T-helper 17 cell (primary cell): ENCODE measurements at places on chromosomes 4 and X. TPM values are rescaled to one million over a fixed set of nuclear protein-coding genes. Genes with fewer than 3 reads are reported as not detected.

GPR119 gene
- not detected for total RNA-seq

TEX13C gene
- total RNA-seq = not detected

- H3K36me3 ChIP-seq = peaks cover 7% of the 10 kb centered on the region
- H3K4me3 ChIP-seq = peak within 1 kb of the TSS; percentile 94
- H3K27ac ChIP-seq = peak within 1 kb of the TSS; percentile 4
Measured at GRCh38 chr4:100189820-100190642, at the start of gene DDIT4L. TSS of gene DDIT4L (minus strand) at chr4:100190468. CDS start at chr4:100189983, 485 bp downstream.

DSPP gene
- not detected for total RNA-seq

- no peak overlapping the region for H3K4me3 ChIP-seq
- no peak for DNase-seq
- no peaks in the 10 kb centered on the region for H3K27me3 ChIP-seq
- peaks cover 6% of the 10 kb centered on the region for H3K4me1 ChIP-seq
Measured at GRCh38 chr4:83180431-83180968, 66.0 kb upstream of the PLAC8 start.

- H3K36me3 ChIP-seq = no peaks in the 10 kb centered on the region
- peaks cover 5% of the 10 kb centered on the region for H3K27me3 ChIP-seq
- H3K4me3 ChIP-seq = no peak overlapping the region
- H3K4me1 ChIP-seq = no peaks in the 10 kb centered on the region
- H3K27ac ChIP-seq = no peak overlapping the region
Measured at GRCh38 chrX:51026862-51027261, 116.3 kb downstream of the BMP15 start.

- DNase-seq = no peak
- no peaks in the 10 kb centered on the region for H3K4me1 ChIP-seq
- no peaks in the 10 kb centered on the region for H3K36me3 ChIP-seq
Measured at GRCh38 chrX:118727686-118728339, 407 bp downstream of the IL13RA1 start.

TBC1D8B gene
- total RNA-seq = 0.65 TPM

DNA sequence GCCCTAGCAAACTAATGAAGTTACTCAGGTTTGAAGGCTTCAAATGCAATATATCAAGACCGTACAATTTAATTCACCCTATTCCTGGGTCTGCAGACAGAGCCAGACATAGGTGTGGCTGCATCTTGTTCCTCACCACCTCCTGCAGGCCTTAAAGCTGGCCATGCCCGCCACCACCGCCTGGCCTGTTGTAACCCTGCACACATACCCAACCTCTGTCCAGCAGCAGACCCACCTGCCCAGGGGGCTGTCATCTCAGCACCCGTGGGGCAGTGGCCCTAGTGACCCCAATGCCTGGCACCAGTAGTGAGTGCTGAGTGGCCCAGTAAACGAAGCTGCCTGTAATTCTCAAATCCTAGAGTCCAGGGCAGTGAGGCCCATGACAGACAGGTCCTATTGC lies 40.7 kb downstream of the ZBTB49 start:
- no peak for DNase-seq
- no peak overlapping the region for H3K4me3 ChIP-seq
- H3K27me3 ChIP-seq = no peaks in the 10 kb centered on the region
- peaks cover 6% of the 10 kb centered on the region for H3K4me1 ChIP-seq
- H3K36me3 ChIP-seq = no peaks in the 10 kb centered on the region
- H3K27ac ChIP-seq = no peak overlapping the region

BEX1 gene
- total RNA-seq = not detected

- H3K27me3 ChIP-seq = no peaks in the 10 kb centered on the region
- H3K27ac ChIP-seq = peak within 1 kb of the TSS; percentile 92
- H3K4me3 ChIP-seq = peak within 1 kb of the TSS; percentile 99
Measured at GRCh38 chr4:151014521-151015458, at the start of gene LRBA. TSS of gene LRBA (minus strand) at chr4:151015284. CDS start at chr4:151014642, 642 bp downstream.

GRCh38 chr4:53371843-53372521 lies 5.5 kb upstream of the FIP1L1 start:
- no peak overlapping the region for H3K4me3 ChIP-seq
- peaks cover 9% of the 10 kb centered on the region for H3K4me1 ChIP-seq
- peaks cover 10% of the 10 kb centered on the region for H3K36me3 ChIP-seq
- no peak overlapping the region for H3K27ac ChIP-seq
- no peak for DNase-seq

GRCh38 chr4:126385954-126386353 lies 1071.2 kb downstream of the FAT4 start:
- no peaks in the 10 kb centered on the region for H3K27me3 ChIP-seq
- no peaks in the 10 kb centered on the region for H3K36me3 ChIP-seq
- no peaks in the 10 kb centered on the region for H3K4me1 ChIP-seq
- no peak overlapping the region for H3K27ac ChIP-seq
- H3K4me3 ChIP-seq = no peak overlapping the region
- no peak for DNase-seq

DNA sequence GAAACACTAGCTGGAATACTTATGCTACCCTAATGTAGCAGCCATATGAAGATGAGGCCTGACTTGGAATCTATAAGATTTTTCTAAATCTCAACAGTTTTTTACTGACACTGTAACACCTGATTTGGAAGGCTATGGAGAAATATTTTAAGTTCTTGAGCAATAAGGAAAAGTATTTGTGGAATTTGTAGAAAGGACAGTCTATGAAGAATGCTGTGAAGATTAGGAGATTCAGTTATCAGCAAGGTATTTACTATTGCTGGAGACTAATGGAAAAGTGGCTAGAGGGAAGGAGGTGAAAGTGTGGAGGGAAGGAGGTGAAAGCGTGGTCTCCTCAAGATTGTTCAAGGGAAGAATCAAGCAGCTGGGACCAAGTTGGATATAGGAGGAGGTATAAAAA lies 190.0 kb upstream of the EMCN start:
- no peak overlapping the region for H3K4me3 ChIP-seq
- no peaks in the 10 kb centered on the region for H3K4me1 ChIP-seq
- no peak for DNase-seq
- no peak overlapping the region for H3K27ac ChIP-seq

DNA sequence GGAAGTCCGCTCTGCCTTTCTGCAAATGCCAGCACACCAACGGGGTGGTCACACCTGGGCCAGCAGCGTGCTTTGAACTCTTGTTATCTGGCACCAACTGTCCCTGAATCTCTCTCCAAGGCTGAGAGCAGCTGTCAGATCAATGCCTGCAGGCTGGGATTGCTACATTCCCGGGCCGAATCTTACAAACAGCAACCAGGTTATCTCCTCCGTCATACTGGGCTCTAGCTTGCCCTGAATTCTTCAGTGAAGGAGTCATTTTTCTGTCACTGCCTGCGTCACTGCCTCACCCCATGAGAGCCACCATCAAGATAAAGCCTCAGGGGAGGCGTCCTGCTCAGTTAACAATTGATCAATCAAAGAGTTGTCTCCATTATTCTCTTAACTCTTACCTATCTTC lies 329.4 kb upstream of the PPARGC1A start:
- H3K36me3 ChIP-seq = no peaks in the 10 kb centered on the region
- no peaks in the 10 kb centered on the region for H3K4me1 ChIP-seq
- H3K27ac ChIP-seq = no peak overlapping the region
- H3K4me3 ChIP-seq = no peak overlapping the region

PAQR3 gene
- total RNA-seq = 25.5 TPM

- H3K4me3 ChIP-seq = no peak overlapping the region
- H3K27me3 ChIP-seq = no peaks in the 10 kb centered on the region
- H3K4me1 ChIP-seq = peaks cover 2% of the 10 kb centered on the region
Measured at GRCh38 chr4:4609622-4610334, 67.9 kb upstream of the STX18 start.

DACH2 gene
- not detected for total RNA-seq

DNA sequence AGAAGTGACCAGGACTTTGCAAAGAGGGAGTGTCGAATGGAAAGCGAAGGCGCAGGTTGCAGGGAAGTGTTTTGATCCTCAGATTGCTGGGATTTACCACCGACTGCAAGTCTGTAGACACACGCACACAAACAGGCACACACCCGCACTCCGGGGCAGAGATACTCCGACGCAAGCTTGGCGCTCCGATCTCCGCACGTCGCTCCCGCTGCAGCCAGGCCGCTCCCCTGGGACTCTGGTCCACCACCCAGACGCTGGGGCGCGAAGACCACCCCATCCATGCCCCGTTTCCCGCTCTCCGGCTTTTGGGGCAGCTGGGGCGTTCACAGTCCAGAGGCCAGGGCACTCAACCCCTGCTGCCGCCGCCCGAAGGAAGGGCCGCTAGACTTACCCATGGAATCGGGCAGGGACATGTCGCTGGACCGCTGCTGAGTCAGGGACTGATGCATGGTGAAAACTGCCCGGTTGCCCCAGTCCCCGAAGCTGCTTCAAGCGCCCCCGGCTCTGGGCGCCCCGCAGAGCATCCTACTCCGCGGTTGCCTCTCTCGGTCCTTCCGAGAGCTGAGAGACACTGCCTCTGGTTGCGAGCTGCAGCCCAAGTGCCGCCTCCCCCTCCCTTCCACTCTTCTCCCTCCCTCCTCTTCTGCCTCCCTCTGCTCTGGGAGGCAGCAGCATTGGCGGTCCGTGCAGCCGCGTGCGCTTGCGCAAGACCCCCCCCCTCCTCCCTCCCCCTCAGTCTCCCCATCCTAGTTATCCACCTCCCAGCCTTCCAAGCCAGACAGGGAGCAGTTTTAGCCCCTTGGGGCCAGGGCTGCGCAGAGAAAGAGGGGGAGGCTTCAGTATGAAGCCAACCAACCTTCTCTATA lies at the start of gene TMEM255A:
TMEM255A (minus strand) TSS at position 601 of the 866 bp plus-strand sequence; CDS start at position 449, 152 bp downstream.
- H3K4me3 ChIP-seq = peak within 1 kb of the TSS; percentile 87
- no peaks in the 10 kb centered on the region for H3K27me3 ChIP-seq
- peak within 1 kb of the TSS; percentile 90 for H3K27ac ChIP-seq
- H3K36me3 ChIP-seq = peaks cover 2% of the 10 kb centered on the region
- DNase-seq = no peak

DNA sequence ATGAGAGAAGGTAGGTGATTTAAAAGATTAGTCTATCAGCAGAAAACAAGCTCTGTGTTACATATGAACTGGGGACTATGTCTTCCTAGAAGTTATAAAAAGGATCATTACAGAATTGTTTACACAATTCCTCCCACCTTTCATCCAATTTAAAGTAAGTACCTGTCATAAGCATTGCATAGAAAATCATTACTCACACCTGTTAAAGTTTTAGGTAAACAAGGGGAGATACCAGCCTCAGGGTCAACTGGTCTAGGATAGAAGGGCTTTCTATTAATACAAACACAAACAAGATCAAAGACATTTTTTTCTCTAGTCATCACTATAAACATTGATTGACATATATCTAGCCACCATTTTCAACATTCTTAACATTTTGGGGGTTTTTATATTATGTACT lies 333.9 kb downstream of the ARHGAP24 start:
- H3K4me3 ChIP-seq = no peak overlapping the region
- DNase-seq = no peak
- no peak overlapping the region for H3K27ac ChIP-seq
- no peaks in the 10 kb centered on the region for H3K27me3 ChIP-seq
- no peaks in the 10 kb centered on the region for H3K36me3 ChIP-seq

DNA sequence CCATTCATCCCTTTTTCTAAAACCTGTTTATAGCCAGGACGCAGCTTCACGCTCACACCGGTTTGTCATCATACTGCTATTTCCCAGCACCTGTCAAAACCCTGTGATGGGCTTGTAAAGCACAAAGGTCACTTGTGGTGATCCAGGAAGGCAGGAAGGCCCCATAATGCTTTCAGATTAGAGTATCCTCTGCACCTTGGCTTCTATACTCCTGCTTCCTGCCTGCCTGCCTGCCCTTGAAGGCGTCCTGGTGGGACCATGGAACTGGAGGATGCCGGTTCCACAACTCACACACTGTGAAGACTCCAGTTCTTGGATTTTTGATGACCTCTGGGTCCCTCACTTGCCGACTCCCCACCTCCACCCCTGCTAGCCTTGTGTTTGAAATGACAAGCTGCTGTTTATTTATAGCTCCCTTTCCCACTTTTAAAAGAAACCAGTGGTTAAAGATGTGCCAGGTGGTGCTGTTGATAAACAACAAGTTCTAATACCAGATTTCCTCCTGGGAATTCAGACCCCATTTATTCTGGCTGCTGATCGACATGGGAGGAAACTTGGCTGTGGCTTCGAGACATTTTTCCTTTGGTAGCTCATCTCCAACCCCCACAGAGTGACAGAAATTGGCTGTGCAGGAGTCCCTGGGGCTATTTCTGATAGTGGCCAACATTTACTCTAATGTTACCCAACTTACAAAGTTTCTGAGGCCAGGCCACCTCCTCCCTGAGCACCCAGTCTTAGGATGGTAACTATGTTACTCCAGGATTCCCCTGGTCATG lies 211.5 kb downstream of the KDR start:
- H3K27me3 ChIP-seq = no peaks in the 10 kb centered on the region
- no peak overlapping the region for H3K4me3 ChIP-seq
- no peaks in the 10 kb centered on the region for H3K4me1 ChIP-seq

GRCh38 chrX:117989512-117989911 lies 127.1 kb downstream of the KLHL13 start:
- H3K27me3 ChIP-seq = no peaks in the 10 kb centered on the region
- H3K4me1 ChIP-seq = no peaks in the 10 kb centered on the region
- no peak overlapping the region for H3K4me3 ChIP-seq
- H3K27ac ChIP-seq = no peak overlapping the region
- H3K36me3 ChIP-seq = no peaks in the 10 kb centered on the region

- DNase-seq = no peak
- no peaks in the 10 kb centered on the region for H3K36me3 ChIP-seq
- peaks cover 33% of the 10 kb centered on the region for H3K4me1 ChIP-seq
- H3K4me3 ChIP-seq = peak overlapping the region; percentile 31
- H3K27ac ChIP-seq = peak overlapping the region; percentile 83
Measured at GRCh38 chr4:1204286-1204827, 32.0 kb upstream of the SPON2 start.

DNA sequence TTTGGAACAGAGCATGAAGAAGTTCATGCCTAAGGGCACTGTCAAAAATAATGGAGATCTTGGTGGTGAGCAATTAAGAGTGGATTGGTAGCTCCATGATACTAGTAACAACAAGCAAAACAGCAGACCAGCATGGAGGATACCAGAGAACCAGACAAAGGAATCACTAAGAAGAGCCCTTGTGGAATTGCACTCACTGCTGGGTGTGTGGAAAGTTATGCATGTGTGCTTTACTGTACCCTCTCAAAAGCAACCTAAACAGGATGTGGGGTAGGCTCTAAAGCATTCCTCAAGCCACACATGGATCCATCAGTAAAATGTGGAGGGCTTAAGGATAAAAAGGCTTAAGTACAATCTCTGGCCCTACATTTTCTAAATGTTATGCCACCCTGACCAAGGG lies 69.5 kb downstream of the AR start:
- H3K4me3 ChIP-seq = no peak overlapping the region
- H3K4me1 ChIP-seq = no peaks in the 10 kb centered on the region
- no peaks in the 10 kb centered on the region for H3K27me3 ChIP-seq
- DNase-seq = no peak

PLXNB3 gene
- total RNA-seq = 2.9 TPM

- H3K36me3 ChIP-seq = no peaks in the 10 kb centered on the region
- no peaks in the 10 kb centered on the region for H3K4me1 ChIP-seq
- H3K4me3 ChIP-seq = no peak overlapping the region
- DNase-seq = no peak
Measured at GRCh38 chrX:37047776-37048175, 39.6 kb downstream of the FAM47C start.

DNA sequence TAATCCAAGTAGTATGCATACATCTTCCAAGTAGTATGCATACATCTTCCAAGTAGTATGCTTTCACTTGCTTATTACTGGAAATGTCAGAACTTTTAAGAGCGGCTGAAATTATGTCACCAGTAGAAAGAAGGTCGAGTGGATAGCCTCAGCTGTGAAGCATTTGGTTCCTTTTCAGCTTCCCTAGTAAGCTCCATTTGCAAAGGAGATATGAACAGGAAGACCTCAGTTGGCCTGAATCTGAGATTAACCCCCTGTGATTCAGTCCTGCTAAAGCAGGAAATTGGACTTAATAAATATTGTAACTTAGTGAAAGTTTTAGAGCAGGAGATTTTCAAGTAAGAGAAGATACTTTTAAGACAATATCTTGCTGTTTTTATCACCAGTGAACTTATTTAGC lies 48.1 kb downstream of the PCDH7 start:
- no peaks in the 10 kb centered on the region for H3K4me1 ChIP-seq
- no peak overlapping the region for H3K4me3 ChIP-seq
- no peak overlapping the region for H3K27ac ChIP-seq
- DNase-seq = no peak
- no peaks in the 10 kb centered on the region for H3K36me3 ChIP-seq
- no peaks in the 10 kb centered on the region for H3K27me3 ChIP-seq
